ENCODE measurements at places on chromosomes 16 and 17.

DNA sequence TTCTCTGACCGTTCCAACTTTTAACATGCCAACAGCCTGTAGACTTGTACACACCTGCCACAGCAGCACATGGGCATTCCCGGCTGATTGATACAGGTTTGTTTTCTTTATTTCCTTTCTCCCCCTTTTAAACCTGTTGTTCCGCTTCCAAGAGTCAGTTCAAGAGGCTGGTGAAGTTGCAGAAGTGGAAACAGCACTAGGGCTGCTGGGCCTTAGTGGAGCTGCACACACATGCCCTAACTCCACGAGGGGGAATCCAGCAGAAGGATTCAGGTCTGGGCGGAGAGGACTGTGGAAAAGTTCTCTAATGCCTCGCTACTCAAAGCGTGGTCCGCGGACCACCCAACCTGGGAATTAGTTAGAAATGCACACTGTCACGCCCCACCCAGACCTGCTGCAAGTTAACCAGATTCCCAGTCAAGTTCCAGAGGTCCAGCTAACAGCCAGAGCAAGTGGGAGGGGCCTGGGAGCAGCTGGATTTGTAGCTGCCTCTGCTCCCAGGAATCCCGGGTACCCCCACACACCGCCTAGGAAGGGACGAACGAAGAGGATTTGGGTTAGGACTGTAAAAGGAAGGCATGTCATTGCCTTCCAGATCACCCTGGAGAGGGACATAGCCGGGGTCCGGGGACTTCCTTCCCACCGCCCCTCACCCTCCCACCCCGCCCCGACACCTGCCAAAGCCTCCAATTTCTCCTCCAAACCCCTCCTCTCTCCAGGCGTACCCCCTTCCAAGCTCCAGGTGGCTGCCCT is 542 bp downstream of the SLC39A11 start:
- DNase-seq = peak; percentile 30

GRCh38 chr16:8199390-8199789 is 390.9 kb downstream of the TMEM114 start:
- no peak for DNase-seq

- no peak for DNase-seq
These were observed 7.1 kb downstream of the SRCAP start for GRCh38 chr16:30706046-30706445.

DNA sequence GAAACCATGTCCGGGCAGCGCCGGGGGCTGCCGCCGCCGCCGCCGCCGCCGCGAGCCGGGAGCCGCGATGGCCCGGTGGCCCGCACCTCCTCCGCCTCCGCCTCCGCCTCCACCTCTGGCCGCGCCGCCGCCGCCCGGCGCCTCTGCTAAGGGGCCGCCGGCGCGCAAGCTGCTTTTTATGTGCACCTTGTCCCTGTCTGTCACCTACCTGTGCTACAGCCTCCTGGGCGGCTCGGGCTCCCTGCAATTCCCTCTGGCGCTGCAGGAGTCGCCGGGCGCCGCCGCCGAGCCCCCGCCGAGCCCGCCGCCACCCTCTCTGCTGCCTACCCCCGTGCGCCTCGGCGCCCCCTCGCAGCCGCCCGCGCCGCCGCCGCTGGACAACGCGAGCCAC is 587 bp downstream of the HS3ST4 start:
- DNase-seq = no peak

DNA sequence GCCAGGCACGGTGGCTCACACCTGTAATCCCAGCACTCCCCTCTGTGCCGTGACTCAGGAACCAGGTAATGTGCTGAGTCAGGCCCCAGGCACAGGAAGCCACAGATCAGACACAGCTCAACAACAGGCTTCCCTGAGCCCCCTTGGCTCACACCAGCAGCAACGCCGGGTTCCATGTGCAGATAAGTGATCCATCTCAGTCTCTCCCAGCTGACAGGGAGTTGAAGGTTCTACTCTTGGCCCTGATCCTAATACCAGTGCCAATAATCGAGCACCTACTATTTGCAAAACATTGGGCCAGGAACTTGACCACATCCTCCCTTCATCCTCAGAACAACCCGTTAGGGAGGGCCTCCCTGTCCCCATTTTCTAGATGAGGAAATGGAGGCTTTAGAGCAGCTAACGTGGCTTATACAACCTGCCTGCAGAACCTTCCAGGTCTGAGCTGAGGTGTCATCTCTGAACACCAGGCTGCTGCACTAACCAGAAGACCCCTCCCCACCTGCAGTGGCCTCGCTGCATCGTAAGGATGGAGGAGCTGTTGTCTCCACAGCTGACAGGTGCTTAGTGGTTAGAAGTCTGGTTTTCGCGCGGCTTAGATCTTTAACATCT is 64.8 kb upstream of the AMZ2 start:
- peak; percentile 70 for DNase-seq
